ENCODE measurements at places on chromosomes 4 and X. TPM values are rescaled to one million over a fixed set of nuclear protein-coding genes. Genes with fewer than 3 reads are reported as not detected.

The PCDH11X gene
- not detected for total RNA-seq

The TMEM271 gene
- total RNA-seq: not detected

GRCh38 chrX:103742339-103742738, 31.6 kb downstream of the TMEM31 start:
- no peak for DNase-seq

DNA sequence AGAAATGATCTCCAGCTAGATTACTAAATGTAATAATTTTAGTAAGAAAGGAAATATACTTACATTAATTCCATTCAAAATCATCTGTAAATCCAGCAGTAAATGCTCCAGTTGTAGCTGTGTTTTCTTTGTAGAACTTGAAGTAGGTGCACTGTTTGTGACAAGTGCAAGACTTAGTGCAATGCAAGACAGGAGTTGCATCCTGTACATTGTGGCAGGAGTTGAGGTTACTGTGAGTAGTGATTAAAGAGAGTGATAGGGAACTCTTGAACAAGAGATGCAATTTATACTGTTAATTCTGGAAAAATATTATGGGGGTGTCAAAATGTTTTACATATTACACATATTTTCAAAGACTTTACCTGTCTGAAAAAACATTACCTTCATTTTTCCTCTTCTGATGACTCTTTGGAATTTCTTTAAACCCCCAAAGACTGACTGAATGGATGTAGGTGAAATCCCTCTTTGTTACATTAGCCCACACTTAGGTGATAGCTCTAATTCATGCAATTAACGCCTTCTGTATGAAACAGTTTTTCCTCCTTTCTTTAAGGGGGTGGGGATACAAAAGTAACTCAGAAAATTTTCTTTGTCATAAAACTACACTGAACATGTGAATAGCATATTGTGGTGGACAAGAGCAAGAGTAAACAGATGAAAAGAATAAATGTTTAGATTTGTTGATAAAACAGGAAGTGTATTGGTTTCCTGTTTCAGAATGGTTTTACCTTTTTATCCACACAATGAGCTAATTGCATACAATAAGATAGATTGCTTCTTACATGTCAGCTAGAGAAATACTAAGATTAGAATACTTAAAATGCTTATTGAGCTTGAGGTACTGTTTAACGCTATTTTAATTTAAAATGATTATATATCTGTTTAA, at the start of gene IL2:
TSS of gene IL2 (minus strand) at position 495 of the 886 bp plus-strand sequence. CDS start at position 210, 285 bp downstream.
- DNase-seq: no peak

GRCh38 chrX:68749426-68749825, 79.4 kb upstream of the EFNB1 start:
- no peak for DNase-seq
